ENCODE measurements at places on chromosomes 5 and 9. TPM values are rescaled to one million over a fixed set of nuclear protein-coding genes. Genes with fewer than 3 reads are reported as not detected.

The CCDC180 gene
- total RNA-seq: 5.1 TPM

The GFI1B gene
- total RNA-seq: 0.90 TPM

The RNF38 gene
- 39.5 TPM for total RNA-seq

The PDGFRB gene
- 129 TPM for total RNA-seq

The ANXA1 gene
- 563 TPM for total RNA-seq

The ANKRD18B gene
- 0.58 TPM for total RNA-seq

The SOHLH1 gene
- total RNA-seq: not detected

The CDX1 gene
- total RNA-seq: not detected

The GDF9 gene
- total RNA-seq: 0.39 TPM

The KLF4 gene
- total RNA-seq: 45.9 TPM

The CERCAM gene
- total RNA-seq: 35.8 TPM

The TMEM215 gene
- total RNA-seq: not detected

The ANXA2R gene
- total RNA-seq: 2.9 TPM

The ADAMTS2 gene
- 68.2 TPM for total RNA-seq

GRCh38 chr5:72767289-72768010, 49.0 kb upstream of the TNPO1 start:
- H3K27ac ChIP-seq: no peak overlapping the region
- no peaks in the 10 kb centered on the region for H3K27me3 ChIP-seq
- no peaks in the 10 kb centered on the region for H3K4me1 ChIP-seq
- no peaks in the 10 kb centered on the region for H3K36me3 ChIP-seq

DNA sequence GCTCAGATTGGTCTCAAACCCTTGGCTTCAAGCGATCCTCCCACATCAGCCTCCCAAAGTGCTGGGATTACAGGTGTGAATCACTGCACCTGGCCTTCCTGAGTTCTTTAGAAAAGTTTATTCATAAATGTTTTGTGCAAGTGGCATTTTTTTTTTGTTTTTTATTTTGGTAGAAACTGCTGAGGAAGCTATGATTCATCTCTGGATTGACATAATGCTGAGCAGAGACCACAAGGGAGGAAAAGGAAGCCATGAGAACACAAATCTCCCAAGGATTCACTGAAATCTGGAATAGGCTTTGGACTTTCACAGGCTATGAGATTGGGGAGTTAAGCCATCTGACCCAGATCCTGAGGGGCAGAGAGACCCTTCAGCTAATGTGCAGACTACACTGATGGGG, 3.4 kb upstream of the SLC46A2 start:
- H3K36me3 ChIP-seq: no peaks in the 10 kb centered on the region
- H3K27ac ChIP-seq: no peak overlapping the region
- DNase-seq: no peak
- peaks cover 8% of the 10 kb centered on the region for H3K4me1 ChIP-seq

- no peaks in the 10 kb centered on the region for H3K36me3 ChIP-seq
- DNase-seq: no peak
- no peaks in the 10 kb centered on the region for H3K27me3 ChIP-seq
- no peak overlapping the region for H3K4me3 ChIP-seq
- H3K4me1 ChIP-seq: no peaks in the 10 kb centered on the region
Measured at GRCh38 chr5:24385617-24386016, 259.2 kb downstream of the CDH10 start.

DNA sequence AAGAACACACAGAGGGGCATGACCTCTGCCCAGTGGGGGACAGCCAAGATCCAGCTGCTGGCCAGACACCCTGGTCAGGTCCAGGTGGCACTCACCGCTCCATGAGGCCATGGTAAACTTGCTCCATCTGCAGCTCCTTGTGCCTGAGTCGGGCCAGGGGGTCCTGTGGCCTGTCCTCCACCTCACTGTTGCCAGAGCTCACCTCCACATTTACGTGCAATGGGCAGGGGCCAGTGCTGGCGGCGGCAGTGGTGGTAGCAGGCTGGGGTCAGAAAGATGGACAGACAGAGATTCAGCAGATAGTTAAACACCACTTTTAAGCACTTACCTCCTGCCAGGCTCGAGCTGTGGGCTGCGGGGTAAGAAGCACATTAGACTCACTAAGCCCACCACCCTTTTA, 28.0 kb downstream of the AKNA start:
- no peak overlapping the region for H3K4me3 ChIP-seq
- H3K27ac ChIP-seq: no peak overlapping the region
- no peak for DNase-seq
- no peaks in the 10 kb centered on the region for H3K27me3 ChIP-seq

DNA sequence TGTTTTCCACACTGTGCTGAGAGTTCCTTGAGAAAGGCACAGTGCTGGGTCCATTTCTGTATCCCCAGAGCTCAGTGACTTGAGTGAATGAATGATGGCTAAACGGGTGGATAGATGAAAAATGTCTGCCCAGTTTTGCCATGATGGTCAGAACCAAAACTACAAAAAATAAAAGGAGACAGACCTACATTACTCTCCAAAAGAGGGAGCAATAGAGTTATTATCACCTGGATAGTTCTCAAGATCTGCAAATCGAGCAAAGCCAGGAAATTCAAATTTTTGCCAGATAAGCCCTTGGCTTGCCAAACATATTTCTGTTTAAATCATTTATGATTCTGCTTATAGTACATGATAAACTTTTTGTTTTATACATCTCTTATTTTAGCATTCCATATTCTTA, 214.2 kb upstream of the ZNF462 start:
- no peaks in the 10 kb centered on the region for H3K4me1 ChIP-seq
- DNase-seq: no peak
- H3K4me3 ChIP-seq: no peak overlapping the region
- H3K27ac ChIP-seq: no peak overlapping the region
- H3K36me3 ChIP-seq: no peaks in the 10 kb centered on the region

- no peaks in the 10 kb centered on the region for H3K36me3 ChIP-seq
- H3K27ac ChIP-seq: no peak overlapping the region
- no peaks in the 10 kb centered on the region for H3K4me1 ChIP-seq
- no peak overlapping the region for H3K4me3 ChIP-seq
- DNase-seq: no peak
Measured at GRCh38 chr5:128349044-128349858, 188.8 kb downstream of the FBN2 start.

- H3K4me1 ChIP-seq: peaks cover 11% of the 10 kb centered on the region
- DNase-seq: no peak
- no peak overlapping the region for H3K27ac ChIP-seq
- no peaks in the 10 kb centered on the region for H3K27me3 ChIP-seq
Measured at GRCh38 chr5:112907166-112907631, 14.8 kb downstream of the REEP5 start.

GRCh38 chr9:134492281-134492691, 149.3 kb upstream of the COL5A1 start:
- no peak overlapping the region for H3K27ac ChIP-seq
- H3K4me3 ChIP-seq: no peak overlapping the region
- peaks cover 8% of the 10 kb centered on the region for H3K4me1 ChIP-seq
- no peak for DNase-seq

DNA sequence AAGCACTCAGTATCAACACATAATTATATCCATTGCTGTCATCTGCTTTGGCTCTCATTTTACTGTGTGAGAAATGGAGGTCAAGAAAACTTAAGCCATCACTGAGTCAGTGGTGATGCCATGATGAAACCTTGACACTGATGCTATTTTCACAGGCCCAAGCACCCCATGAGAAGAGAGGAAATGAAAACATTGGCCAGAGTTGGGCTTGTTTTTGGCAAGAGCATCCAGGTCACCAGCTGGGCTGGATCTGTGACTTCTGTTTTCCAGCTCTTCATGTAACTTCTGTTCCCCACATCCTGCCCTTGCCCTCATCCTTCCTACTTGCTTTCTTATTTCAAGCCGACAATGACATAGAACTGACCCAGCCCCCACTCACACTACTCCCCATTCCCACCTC, 10.0 kb downstream of the LCP2 start:
- H3K36me3 ChIP-seq: no peaks in the 10 kb centered on the region
- H3K27ac ChIP-seq: no peak overlapping the region
- peaks cover 13% of the 10 kb centered on the region for H3K4me1 ChIP-seq
- DNase-seq: no peak
- H3K27me3 ChIP-seq: no peaks in the 10 kb centered on the region

DNA sequence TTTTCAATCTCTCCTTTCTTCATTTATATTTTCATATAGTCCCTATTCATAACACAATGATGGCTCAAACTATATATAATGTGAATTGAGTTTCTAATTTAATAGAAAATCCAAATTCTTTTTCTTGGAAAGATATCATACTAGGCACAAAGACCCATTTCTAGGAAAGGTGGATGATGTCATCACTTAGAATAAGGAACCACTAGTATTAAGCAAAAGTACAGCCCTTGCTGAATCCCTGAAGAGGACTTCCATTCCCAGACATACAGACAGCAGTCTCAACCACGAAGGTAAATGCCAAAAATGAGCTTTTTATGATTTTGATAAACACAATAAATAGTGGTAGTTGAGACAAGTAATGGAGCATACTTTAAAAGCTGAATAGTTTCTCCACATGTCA, 210.0 kb downstream of the FBN2 start:
- no peak for DNase-seq
- H3K27ac ChIP-seq: no peak overlapping the region
- no peaks in the 10 kb centered on the region for H3K27me3 ChIP-seq
- no peak overlapping the region for H3K4me3 ChIP-seq

DNA sequence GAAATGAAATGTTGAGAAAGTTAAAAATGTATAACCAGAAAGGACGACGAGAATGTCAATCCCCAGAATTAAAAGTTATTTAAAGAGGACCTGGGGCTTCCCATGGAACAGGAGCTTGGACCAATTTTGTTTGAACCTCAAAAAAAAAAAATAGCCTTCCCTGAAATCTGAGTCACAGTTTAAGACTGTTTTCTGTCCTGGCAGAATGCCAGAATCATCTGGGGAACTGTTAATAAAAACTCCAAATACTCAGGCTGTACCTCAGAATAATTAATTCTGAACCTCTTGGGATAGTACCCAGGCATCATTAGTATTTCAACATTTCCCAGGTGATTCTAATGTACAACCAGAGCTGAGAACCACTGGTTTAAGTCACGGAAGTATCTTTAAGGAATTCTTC, 102.2 kb upstream of the SLCO6A1 start:
- H3K27ac ChIP-seq: no peak overlapping the region
- no peaks in the 10 kb centered on the region for H3K36me3 ChIP-seq
- H3K4me3 ChIP-seq: no peak overlapping the region
- DNase-seq: no peak
- no peaks in the 10 kb centered on the region for H3K27me3 ChIP-seq

DNA sequence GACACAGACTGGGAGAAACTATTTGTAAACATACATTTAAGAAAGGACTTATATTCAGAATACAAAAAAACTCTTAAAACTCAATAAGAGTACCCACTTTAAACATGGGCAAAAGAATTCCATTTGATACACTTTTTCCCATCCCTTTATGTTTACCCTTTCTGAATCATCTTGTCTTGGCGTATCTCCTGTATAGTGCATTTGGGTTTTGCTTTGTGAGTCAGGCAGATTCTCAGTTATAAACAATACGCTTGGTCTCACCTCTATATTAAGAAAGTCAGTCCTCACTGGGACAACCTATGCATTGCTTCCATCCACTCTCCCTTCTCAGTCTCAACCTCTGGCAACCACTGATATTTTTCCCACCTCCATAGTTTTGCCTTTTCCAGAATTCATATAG, 27.3 kb upstream of the ADAMTS6 start:
- no peaks in the 10 kb centered on the region for H3K36me3 ChIP-seq
- H3K27me3 ChIP-seq: no peaks in the 10 kb centered on the region
- no peaks in the 10 kb centered on the region for H3K4me1 ChIP-seq
- no peak for DNase-seq
- H3K27ac ChIP-seq: no peak overlapping the region

DNA sequence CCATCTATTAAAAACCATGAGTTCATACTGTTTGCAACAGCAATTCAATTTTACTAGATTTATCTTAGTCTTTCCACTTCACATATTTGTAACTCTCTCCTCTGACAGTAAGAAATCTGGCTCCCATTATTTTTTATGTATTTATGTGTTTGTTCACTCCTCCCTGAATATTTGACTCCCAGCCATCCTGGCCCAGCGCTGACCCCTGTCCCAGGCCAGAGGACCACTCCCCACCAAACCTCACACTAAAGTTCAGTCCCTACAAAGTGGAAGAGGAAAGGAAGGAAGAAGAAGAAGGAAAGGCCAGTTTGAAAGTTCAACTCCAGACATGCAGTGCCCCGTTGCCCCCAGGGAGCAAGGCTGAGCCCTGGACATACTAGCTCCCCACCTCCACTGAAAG, 271.8 kb downstream of the ADAMTSL1 start:
- H3K4me1 ChIP-seq: no peaks in the 10 kb centered on the region
- no peak overlapping the region for H3K27ac ChIP-seq
- no peak overlapping the region for H3K4me3 ChIP-seq
- DNase-seq: no peak
- no peaks in the 10 kb centered on the region for H3K27me3 ChIP-seq

- H3K27me3 ChIP-seq: no peaks in the 10 kb centered on the region
- no peak for DNase-seq
- H3K36me3 ChIP-seq: no peaks in the 10 kb centered on the region
- H3K4me3 ChIP-seq: no peak overlapping the region
- no peaks in the 10 kb centered on the region for H3K4me1 ChIP-seq
- no peak overlapping the region for H3K27ac ChIP-seq
Measured at GRCh38 chr9:20397348-20397747, 225.0 kb downstream of the MLLT3 start.

DNA sequence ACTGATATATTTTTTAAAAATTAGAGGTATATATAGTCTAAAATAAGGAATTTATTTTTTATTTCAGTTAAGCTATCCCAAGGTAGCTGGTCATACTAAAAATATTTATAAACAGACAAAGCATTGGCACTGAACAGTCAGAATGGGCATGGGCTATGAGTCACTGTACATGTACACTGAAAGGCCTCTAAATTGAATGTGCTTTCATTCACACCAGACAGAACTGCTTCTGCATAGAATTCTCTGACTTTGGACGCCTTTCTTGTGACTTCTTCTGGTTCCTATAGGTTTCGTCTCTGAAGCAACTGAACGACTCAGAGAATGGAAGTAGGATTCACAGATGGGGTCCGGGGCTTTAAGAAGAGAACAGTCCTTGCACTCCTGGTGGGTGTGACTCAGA, 394.8 kb upstream of the MEF2C start:
- DNase-seq: no peak
- H3K27ac ChIP-seq: no peak overlapping the region
- H3K36me3 ChIP-seq: no peaks in the 10 kb centered on the region

DNA sequence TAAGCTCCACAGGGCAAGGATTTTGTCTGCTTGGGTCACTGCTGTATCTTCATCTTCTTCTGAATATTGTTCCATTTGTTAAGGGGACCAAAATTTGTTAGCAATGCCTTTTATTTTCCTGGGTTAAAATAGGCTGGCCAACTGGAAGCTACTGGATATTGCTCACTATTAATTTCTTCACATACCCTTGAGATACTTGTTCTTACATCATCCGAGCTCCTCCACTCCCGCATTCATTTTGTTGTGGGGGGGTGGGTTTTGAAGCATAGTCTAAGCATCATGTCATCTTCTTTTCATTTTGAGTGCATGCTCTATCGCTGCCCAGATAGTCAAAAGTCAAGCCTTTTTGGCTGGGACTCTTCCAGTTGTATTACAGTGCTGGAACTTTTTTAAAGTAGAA, 42.5 kb upstream of the PIK3R1 start:
- H3K27me3 ChIP-seq: no peaks in the 10 kb centered on the region
- H3K36me3 ChIP-seq: no peaks in the 10 kb centered on the region
- no peak for DNase-seq
- no peak overlapping the region for H3K27ac ChIP-seq
- H3K4me3 ChIP-seq: no peak overlapping the region

- no peak for DNase-seq
- H3K36me3 ChIP-seq: no peaks in the 10 kb centered on the region
- no peak overlapping the region for H3K4me3 ChIP-seq
- H3K27me3 ChIP-seq: no peaks in the 10 kb centered on the region
Measured at GRCh38 chr5:171975262-171975876, 31.1 kb downstream of the FBXW11 start.
